ENCODE measurements at places on chromosomes 12 and 14. TPM values are rescaled to one million over a fixed set of nuclear protein-coding genes. Genes with fewer than 3 reads are reported as not detected.
A peak's percentile ranks its signal among the peaks of the same experiment; 100 is the strongest.

GRCh38 chr14:33210311-33210710, 271.6 kb downstream of the NPAS3 start:
- H3K4me1 ChIP-seq = no peaks in the 10 kb centered on the region
- DNase-seq = peak; percentile 78
- no peaks in the 10 kb centered on the region for H3K36me3 ChIP-seq
- no peaks in the 10 kb centered on the region for H3K27me3 ChIP-seq
- H3K4me3 ChIP-seq = no peak overlapping the region

- H3K4me1 ChIP-seq = no peaks in the 10 kb centered on the region
- no peak for DNase-seq
- H3K27ac ChIP-seq = no peak overlapping the region
- no peak overlapping the region for H3K4me3 ChIP-seq
Observed at GRCh38 chr12:78792052-78792698, 72.4 kb upstream of the SYT1 start.

The RFX4 gene
- total RNA-seq = not detected

The CCDC38 gene
- total RNA-seq = 0.35 TPM

The PRPH gene
- total RNA-seq = 0.51 TPM

The RD3L gene
- total RNA-seq = not detected
